ENCODE measurements at places on chromosomes 2 and 18. TPM values are rescaled to one million over a fixed set of nuclear protein-coding genes. Genes with fewer than 3 reads are reported as not detected.

Gene C1QL2
- not detected for total RNA-seq

Gene GYPC
- 6.3 TPM for total RNA-seq

Gene ATP6V1B1
- not detected for total RNA-seq

Gene CHRNG
- total RNA-seq: not detected

Gene EHD3
- total RNA-seq: 0.87 TPM

Gene KCNG2
- total RNA-seq: not detected

Gene SPP2
- not detected for total RNA-seq

GRCh38 chr18:67550872-67551520, 34.5 kb upstream of the DSEL start:
- DNase-seq: no peak

DNA sequence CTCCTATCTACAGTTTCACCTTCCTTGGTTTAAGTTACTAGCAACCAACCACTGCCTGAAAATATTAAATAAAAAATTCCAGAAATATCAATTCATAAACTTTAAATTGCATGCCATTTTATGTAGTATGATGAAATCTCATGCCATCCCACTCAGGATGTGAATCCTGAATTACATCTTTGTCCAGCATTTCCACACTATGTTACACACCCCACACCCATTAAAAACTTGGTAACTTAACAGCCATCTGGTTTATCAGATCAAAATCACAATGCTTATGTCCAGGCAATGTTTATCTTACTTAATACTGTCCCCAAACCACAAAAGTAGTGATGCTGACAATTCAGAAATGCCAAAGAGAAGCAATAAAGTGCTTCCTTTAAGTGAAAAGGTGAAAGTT, 21.6 kb downstream of the CUL3 start:
- DNase-seq: no peak

DNA sequence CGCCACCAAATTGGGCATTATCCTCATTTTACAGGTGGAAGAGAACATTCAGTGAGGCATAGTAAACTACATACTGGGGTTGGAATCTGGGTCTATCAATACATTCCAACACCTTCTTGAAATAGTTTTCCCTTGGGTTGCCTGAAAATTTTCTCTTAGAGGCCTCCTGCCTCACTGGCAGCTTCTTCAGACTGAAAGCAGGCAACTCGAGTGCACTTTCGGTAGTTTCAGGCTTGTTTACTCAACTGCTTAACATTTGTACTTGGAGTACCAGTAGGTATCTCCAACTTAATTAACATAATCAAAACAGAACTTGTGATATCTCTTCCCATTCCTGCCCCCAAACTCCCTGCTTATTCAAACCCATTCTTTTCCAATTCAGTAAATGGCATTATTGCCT, 36.2 kb upstream of the C2orf74 start:
- no peak for DNase-seq

DNA sequence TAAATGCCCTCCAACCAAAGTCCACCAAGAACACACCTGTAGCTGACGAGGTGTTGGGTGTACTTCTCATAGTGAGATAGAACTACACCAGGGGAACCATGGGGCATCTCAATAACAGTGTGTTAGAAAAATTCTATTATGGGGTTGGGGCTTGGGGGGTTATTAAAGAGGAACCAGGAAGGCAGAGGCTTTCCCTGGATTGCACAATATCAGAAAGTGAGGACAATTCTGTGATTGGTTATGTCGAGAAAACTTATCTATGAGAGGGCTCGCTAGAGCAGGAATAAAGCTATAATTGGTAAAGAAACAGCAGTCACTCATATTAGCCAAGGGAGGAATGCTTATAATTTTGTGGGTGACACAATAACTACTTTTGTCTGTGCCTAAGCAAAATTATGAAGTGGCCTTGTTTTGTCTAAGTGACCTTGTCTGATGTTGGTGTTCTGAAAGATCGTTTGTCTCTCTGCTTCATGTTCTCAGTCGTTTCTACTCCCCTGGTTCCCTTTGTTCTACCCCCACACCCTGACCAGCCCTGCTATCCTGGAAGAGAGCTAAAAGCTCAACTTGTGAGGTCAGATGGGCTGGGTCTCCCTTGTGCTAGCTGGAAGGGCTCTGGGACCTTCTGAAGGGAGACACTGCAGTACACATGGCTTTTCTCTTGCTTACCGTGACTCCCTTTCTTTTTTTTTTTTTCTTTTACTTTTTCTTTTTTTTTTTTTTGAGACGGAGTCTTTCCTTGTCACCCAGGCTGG, 21.6 kb upstream of the INO80C start:
- no peak for DNase-seq

DNA sequence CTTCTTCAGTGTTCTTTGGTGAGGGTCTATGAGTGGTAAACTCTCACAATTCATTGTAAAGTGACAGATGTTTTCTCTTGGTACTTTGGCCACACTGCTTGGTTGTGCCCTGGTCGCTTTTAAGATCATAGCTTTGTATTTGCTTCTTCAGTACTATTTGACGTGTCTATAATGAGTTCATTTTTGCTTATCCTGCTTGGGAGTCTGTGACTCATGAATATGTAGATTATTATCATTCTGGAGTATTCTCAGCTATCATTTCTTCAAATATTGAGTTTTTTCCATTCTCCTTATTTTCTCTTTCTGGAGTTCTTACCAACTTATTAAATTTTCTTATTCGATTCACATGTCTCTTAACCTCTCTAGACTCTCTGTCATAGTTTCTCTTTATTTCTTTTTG, 73.0 kb upstream of the HS6ST1 start:
- DNase-seq: no peak

- DNase-seq: peak; percentile 69
Measured at GRCh38 chr2:43676322-43677050, at the start of gene C1GALT1C1L. Gene C1GALT1C1L, minus strand, starts transcription at chr2:43676429. Its CDS starts 107 bp downstream, at chr2:43676322.

GRCh38 chr2:6986301-6986911, 69.2 kb downstream of the RNF144A start:
- no peak for DNase-seq

- DNase-seq: no peak
Measured at GRCh38 chr2:26284132-26284531, 39.4 kb downstream of the HADHB start.

DNA sequence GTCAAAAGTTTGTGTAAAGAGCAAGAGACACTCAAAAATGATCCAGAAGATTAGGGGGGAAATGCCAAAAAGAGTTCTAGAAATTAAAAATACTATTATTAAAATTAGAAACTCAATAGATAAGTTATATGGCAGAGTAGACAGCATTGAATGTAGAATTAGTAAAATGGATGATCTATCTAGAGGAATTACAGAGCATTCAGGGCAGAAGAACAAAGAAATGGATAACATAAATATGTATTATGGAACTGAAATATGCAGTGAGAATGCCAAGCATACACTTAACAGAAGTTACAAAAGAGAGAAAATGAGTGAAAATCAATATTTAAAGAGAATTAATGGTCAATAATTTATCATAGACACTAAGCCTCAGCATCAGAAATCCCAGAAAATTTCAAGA, 33.2 kb upstream of the OR6B3 start:
- no peak for DNase-seq

Measured in mucosa of descending colon (tissue), 3 donors.